ENCODE measurements at places on chromosomes 12 and 14.

GRCh38 chr12:81162391-81163136, 84.7 kb downstream of the ACSS3 start:
- no peak for DNase-seq

- DNase-seq: no peak
Measured at GRCh38 chr14:73402579-73402978, 55.8 kb downstream of the NUMB start.

GRCh38 chr12:52942901-52943181, 6.1 kb upstream of the KRT18 start:
- no peak for DNase-seq

DNA sequence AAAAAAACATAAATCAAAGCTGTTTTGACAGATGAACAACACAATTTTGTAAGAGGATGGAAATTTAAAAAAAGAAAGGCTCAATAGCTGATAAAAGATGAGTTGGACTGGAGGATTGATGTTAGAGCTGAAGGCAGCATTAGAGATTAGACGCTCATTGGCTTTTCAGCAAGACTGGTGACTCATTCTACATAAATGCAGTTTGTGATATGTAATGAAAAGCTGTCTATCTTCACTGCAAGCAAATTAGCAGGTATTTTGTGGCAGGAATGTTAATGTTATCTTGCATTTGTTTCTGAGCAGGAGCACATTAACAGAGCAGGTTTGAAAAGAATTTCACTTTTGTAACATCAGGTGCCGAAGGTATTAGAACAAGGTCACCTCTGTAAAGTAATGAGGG, 442.7 kb upstream of the NOVA1 start:
- no peak for DNase-seq

GRCh38 chr12:32595251-32595650, 83.8 kb upstream of the DNM1L start:
- DNase-seq: no peak

DNA sequence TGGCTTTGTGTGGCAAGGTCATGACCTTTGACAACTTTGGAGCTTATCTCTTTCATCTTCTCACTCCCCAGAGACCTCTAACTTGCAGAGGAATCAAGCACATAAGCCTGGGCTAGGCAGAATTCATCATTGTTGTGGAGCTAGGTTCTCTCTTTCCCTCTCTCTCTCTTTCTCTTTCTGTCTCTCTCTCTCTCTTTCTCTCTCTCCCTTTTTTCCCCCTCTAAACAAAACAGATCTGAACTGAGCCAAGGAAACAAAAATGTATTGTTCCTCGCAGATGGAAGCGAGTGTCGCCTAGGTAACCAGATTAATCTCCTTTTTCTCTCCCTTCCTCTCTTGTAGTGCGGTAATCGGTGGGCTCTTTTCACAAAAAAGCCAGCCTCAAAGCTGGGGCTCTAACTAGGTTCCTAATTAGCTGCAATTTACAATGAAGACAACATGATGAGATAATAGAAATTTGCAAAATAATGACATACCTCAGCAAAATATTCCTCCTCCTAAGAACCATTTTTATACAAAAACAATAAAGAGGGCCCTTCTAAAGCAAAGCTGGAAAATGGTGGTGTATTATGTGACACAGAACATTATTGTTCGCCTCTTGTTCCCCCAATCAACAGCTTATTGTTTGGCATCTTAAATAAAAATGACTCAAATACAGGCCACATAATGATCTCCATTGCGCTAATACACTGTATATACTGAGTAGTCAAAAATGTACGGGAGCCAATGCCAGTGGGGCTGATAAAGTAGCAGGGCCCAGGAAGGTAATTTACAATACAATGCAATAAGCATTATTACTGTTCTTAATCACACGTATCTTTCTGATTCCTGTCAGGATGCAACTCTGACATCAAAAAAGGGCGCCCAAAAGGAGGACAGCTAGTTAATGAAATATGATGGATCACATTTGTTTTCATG, 65.7 kb upstream of the SOX5 start:
- no peak for DNase-seq

DNA sequence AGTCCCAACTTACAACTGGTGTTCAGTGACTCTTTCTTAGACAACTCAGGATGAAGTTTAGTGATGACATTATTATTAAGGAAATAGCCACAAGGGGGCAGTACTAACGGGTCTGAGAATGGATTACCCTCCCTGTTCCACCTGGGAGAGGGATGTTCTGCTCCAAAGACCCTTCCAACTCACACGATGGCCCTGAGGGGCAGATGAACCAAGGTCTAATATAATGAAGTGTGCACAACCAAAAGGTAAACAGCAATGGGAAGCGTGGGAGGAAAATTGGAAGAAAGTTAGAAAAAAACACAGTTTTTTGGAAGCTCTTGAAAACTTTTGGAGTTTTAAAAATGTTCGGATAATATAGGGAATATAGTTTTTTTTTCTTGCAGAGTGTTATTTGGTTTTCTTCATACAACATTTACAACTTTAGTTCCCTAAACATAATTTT, 24.0 kb downstream of the FGF6 start:
- peak; percentile 81 for DNase-seq

- DNase-seq: peak; percentile 86
Measured at GRCh38 chr14:72904840-72905561, 11.1 kb upstream of the DPF3 start.

- no peak for DNase-seq
Measured at GRCh38 chr12:88522961-88523360, 57.3 kb downstream of the KITLG start.

GRCh38 chr14:35932659-35933159, 106.6 kb downstream of the BRMS1L start:
- no peak for DNase-seq

GRCh38 chr12:100404769-100405407, 48.0 kb downstream of the SLC17A8 start:
- DNase-seq: peak; percentile 28

DNA sequence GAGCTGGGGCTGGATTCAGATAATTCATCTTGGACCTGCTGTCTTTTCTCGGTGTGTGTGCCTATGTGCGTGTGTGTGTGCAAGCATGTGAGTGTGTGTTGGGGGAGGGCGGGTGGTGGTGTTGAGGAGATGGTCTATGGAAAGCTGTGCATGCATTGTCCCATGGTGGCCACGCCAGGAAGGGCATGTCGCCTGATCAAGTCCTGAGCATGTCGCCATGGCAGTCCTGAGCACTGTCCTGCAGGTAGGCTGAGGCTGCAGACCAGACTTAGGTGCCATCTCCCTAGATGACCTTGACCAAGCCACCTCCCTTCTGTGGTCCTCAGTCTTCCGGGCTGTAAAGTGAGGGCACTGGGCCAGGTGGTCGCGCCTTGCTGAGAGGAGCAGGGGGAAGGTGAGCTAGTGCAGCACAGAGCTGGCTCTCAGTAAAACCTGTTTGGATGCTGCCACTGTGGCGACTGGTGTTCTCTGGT, 81.4 kb downstream of the PAPOLA start:
- no peak for DNase-seq

DNA sequence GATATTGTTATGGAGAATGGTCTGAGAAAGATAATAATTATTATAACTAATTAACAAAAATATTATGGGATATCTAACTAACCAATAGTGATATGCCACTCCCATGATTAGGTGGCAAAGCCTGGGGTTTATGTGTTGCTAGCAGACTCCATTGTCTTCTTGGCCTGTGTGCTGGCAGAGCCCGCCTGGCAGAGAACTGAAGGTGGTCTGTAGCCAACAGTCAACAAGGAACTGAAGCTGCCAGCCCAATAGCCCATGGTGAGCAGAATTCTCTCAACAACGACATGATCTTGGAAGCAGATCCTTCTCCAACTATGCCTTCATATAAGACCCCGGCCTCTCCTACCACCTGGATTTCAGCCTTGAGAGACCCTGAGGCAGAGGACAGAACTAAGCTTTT, 258.8 kb downstream of the SLC15A4 start:
- no peak for DNase-seq

- DNase-seq: no peak
Measured at GRCh38 chr14:104801520-104802393, 856 bp downstream of the ZBTB42 start.

DNA sequence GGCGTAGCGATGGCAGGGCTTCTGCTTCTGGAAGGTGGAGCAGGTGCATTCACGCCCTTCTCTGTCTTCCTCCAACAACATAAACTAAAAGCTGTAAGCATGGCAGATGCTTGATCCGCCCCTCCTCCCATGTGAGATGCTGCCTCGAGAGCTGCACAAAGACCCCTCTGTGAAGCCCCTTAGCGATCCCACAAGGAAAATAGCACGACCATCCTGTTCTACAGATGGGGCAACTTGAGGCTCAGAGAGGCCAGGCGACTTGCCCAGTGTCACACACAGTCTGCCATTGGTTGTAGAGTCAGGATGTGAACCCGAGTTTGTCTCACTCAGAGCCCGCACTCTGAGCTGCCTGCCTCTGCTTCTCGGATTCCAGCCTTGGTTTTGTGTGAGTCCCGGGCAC, 144.4 kb downstream of the SCARB1 start:
- no peak for DNase-seq

DNA sequence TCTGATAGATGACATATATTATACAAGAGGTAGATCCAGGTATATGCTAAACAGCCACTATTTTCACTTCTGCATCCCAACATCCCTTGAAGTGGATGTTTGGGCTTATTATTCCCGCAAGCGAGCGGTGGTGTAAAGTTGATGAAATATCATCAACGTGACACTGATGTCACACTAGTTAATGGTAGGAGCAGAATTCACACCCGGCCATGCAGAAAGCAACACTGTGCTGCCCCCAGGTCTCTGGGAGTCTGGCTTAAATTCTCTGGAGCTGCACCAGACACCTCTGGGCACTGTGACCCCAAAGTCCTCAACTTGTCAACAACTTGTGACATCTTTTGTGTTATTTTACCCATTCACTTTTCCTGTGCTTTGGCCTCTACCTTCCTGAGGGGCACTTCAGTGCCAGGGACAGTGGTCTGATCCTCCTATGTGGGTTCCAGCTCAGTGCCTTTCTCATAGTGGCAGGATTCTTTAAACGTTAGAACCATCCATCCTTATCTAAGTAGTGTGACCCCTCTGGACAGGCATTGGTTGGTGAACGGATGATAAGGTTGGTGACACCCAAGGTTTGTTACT, 952 bp downstream of the DRAM1 start:
- peak; percentile 77 for DNase-seq

- no peak for DNase-seq
Measured at GRCh38 chr14:34184126-34184525, 233.3 kb upstream of the EGLN3 start.

DNA sequence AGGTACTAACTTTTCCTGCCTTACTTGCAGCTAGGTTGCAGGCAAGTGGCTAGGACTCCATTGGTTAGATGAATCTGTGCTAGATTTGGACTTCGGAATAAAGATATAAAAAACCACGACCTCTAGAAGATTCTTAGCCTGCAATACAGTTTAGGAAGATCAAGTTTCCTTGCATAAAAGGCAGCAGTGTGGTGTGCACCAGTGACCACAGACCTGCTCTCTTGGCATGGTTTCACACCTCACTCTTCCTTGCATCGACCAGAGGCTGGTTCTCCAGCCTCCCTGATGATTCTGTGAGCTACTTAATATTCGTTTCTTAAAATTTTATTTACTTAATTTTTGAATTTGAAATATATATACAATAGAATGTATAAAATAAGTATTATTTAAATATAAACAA, 9.8 kb downstream of the KLHDC1 start:
- no peak for DNase-seq

DNA sequence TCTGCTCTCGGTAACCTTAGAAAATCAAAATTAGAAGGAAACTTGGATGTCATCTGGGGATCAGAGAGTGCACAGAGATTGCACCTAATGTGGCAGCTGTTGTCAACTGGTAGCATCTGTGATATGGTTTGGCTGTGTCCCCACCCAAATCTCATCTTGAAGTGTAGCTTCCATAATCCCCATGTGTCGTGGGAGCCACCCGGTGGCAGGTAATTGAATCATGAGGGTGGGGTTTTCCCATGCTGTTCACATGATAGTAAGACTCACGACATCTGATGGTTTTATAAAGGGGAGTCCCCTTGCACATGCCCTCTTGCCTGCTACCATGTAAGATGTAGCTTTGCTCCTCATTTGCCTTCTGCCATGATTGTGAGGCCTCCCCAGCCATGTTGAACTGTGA, 127.7 kb upstream of the SRRM4 start:
- DNase-seq: no peak

GRCh38 chr12:52539821-52540173, 13.1 kb downstream of the KRT71 start:
- no peak for DNase-seq

GRCh38 chr12:77049767-77050353, 15.5 kb downstream of the E2F7 start:
- peak; percentile 63 for DNase-seq

DNA sequence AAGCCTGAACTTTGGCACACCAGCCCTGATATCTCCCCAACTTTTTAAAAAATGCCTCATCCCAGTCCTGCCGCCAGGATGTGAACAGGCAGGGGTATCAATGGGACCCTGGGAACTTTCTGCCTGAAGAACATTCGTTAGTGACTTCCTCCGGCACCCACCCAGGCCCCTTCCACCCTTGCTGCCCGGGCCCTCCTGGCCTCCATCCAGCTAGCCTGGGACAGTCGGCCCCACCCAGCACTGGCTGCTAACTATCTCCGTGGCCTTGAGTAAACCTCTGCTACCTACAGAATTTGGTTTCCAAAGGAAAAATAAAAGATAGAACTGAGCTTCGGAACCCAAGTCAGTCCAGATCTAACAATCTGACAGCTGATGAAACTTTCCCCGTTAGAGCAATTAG, 14.3 kb downstream of the SCARB1 start:
- no peak for DNase-seq

- no peak for DNase-seq
Measured at GRCh38 chr14:52106840-52107239, 38.0 kb upstream of the NID2 start.

DNA sequence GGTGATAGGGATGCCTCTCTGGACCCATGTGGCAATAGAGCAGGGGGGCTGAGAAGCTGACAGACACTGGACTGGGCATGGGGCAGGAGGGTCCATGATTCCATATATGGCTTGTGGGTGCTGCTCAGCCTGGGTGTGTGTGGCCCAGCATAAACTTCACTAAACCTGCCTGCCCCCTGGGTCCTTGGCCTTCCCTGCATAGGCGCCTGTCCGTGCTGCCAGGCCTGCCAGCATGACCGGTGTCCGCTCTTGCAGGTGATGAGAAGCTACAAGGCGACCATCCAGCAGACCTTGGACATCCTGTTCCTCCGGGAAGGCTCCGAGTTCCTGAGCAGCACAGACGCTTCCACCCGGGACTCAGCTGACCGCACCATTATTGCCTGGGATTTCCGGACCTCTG, 61.6 kb downstream of the BEGAIN start:
- DNase-seq: no peak
